ENCODE measurements at places on chromosomes 12 and 14. TPM values are rescaled to one million over a fixed set of nuclear protein-coding genes. Genes with fewer than 3 reads are reported as not detected.

DNA sequence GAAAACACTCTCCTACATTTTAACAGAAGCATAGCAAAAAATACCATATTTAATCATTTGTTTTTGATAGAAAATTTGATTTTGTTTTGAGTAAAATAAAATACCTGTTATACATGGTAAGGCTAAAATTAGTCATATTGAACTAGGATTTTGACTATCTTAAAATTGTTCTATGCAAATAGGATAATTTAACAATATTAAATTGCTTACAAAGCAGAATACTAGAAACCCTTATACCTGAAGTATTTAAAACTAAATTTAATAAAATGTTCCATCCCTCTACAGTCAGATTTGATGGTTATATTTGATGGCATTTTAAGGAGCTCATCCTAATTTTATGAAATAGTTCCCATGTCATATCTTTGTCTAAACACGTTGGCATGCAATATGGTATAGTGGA, 323.2 kb downstream of the GPHN start:
- DNase-seq = no peak

- peak; percentile 58 for DNase-seq
Measured at GRCh38 chr14:100383727-100384158, 60.6 kb downstream of the SLC25A47 start.

DNA sequence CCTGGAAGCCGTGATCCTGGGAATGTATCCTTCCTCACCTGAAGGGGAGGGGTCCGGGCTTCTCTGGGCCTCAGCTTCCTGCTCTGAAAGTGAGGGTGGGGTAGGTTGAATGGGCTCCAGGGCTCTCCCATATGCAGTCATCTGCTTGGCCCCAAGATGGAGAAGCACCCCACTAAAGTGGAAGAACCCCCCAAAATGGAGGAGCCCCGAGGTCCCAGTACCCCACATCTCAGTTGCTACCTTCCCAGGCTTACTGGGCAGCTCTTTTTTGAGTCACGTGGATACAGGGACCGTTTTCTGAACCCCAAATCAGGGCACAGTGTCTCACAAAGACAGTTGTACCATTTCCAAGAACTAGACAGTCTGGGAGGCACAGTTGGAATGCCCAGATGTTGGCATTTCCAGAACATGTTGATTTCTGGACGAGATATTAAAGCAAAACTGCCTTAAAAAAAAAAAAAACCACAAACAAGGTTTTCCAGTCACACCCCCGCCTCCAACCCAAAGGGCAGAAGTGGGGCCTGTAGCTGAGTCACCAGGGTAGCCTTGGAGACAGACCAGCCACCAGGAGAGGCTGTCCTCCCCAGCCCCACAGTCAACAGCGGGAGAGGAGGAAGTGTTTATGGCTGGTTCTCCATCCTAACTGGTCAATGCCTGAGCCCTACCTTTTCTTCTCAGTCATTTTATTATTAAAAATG, 12.1 kb downstream of the VASH1 start:
- peak; percentile 31 for DNase-seq

DNA sequence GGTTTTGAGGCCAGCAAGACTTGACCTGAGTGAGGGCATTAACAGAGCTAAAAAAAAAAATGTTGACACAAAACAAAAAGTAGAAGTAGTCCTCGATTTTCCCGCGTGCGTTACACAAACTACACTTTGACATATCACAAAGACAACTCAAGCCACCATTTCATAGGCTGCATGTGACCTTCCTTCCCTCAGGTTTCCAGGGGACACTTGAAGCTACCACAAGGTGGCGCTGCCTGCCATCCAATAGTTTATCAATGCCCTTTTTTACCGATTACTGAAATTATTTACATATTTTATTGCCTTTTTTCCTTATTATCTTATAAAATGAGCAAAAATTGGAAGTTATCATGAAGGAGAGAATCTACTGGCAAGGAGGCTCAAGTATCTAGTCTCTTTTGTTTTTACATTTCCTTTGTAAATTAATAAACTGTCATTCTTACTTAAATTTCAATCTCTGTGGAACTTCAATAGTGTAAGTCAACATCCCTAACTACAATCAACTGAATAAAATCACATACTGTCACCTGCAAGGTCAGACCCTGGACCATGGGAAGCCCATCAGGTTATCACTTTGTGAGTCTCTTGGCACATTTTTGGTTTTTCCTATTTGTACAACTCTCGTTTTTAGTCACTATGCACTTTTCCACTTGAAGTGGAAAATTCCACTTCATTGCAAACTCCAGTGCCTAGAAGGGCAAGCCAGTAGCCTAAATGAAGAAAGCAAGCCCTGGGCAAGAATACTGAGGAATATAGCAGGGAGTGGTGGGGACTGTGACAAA, 84.6 kb upstream of the CPSF6 start:
- peak; percentile 74 for DNase-seq

- DNase-seq = no peak
Measured at GRCh38 chr12:122527478-122527944, 462 bp downstream of the KNTC1 start.

GRCh38 chr12:5388581-5389535, 43.0 kb upstream of the NTF3 start:
- no peak for DNase-seq

GRCh38 chr14:68793734-68794129, 865 bp upstream of the ZFP36L1 start:
- DNase-seq = no peak

- no peak for DNase-seq
Measured at GRCh38 chr12:116453631-116454030, 105.5 kb upstream of the MAP1LC3B2 start.

DNA sequence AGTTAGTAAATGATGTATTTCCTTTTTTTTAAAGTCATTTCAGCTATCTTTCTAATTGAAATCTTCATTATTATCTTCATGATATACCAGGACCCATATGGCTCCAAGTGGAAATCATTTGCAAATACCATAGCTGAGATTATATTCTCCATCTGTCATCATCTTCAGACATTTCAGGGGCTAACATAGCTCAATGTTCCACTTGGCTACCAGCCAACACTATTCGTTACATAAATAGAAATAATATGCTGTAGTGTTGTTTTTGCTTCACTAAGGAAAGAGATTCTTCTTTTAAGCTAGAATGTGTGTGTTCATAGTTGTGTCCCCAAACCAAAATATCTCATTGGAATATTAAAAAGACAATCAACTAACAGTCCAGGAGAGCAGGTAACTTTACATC, 225.1 kb downstream of the DIO2 start:
- no peak for DNase-seq

GRCh38 chr12:93803424-93803807, 126.2 kb downstream of the CRADD start:
- peak; percentile 30 for DNase-seq

The RNF212B gene
- not detected for total RNA-seq

The ANO6 gene
- 52.5 TPM for total RNA-seq

The FLRT2 gene
- 9.3 TPM for total RNA-seq

Data from thyroid gland (tissue), 4 donors.